ENCODE measurements at places on chromosomes 12 and 14.

- no peak for DNase-seq
These were observed 1.4 kb upstream of the FBXL14 start for GRCh38 chr12:1595690-1596347.

- no peak for DNase-seq
These were observed 33.7 kb upstream of the CCNT1 start for GRCh38 chr12:48750215-48750614.

DNA sequence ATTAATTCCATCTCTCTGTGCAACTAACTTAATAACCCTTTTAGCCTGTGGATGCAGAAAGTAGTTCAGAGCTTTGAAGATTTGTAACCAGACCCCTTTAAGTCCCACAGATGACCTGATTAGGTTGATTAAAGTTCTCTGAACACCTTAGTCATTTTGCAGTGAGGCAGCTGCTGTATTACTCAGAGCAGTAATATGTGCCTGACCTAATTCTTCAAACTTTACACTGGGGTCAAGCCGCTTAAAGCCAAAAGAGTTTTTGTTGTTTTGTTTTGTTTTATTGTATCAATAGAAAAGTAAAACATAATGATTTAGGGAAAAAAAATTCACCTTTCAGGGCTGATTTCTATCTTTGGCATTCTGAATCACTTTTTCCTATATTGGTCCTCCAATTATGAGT, 78.6 kb upstream of the PLEKHG7 start:
- no peak for DNase-seq

DNA sequence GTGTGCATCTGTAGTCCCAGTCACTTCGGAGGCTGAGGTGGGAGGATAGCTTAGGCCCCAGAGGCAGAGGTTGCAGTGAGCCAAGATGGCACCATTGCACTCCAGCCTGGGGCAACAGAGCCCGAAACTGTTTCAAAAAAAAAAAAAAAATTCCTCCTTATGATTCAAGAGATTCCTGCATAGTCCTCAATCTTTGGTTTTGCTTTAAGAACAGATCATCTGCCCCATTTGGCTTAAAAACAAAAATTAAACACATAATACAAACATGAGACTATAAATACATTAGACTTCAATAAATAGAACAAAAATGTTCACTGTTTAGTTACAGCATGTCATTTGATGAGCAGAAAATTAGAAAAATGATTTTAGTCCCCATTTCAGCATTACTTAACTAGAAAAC, 131.2 kb downstream of the PAWR start:
- no peak for DNase-seq

DNA sequence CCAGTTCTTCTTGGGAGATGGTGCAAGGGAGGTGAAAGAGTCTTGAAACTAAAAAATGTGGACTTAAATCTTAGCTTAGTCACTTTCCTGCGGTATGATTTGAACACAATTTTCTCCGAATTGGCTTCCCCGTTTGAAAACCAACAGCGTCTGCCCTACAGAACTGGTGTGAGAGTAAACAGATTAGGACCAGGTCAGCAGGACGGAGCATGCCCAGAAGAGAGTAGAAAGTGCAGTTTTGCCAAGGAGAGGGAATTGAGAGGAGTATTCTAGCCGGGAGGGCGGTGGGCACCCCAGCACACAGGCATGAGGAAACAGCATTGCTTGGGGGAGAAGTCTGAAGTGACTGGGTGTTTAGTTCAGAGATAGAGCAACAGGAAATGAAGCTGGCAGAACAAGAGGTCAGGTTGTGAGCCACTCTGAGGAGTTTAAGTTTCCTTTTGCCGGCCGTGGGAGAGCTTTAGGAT, 927.1 kb downstream of the VRK1 start:
- DNase-seq, result no peak

DNA sequence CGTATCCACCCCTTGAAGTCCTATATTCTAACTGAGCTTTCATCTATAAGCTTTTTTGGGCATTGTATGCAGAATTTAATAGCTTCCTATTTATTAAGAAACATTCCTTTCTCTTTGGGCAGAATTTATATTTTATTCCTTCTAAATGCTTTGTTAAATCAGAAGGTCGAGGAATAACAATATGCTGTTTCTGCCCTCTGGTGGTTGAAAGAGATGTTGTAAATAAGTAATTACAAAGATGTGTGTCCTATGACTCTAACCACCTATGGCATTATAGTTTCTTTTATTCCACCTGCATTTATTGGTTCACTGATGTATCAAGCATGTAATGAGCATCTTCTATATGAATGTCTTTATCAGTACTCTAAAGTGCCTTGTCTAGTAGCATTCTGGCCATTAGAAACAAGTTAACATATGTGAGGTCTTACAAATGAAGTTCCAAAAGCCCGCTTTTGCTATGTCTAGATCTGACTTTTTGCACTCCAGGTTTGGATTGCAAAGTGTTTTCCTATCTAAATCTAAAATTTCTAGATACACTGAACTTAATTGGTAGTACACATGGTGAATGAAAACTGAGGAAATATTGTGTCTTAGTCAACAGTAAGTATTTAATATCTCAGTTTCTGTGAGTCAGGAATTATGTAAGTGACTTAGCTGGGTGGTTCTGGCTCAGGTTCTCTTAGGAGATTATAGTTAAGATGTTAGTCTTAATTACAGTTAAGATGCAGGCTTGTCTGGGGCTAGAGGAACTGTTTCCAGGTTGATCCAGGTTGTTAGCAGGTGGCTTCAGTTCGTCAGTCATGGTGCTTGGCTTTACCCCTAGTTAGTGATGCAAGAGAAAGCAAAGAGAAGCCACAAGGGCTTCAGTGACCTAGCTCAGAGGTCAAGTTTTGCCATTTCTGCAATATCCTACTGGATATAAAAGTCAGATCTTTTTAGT, 57.5 kb downstream of the PLEKHA5 start:
- DNase-seq, result no peak

DNA sequence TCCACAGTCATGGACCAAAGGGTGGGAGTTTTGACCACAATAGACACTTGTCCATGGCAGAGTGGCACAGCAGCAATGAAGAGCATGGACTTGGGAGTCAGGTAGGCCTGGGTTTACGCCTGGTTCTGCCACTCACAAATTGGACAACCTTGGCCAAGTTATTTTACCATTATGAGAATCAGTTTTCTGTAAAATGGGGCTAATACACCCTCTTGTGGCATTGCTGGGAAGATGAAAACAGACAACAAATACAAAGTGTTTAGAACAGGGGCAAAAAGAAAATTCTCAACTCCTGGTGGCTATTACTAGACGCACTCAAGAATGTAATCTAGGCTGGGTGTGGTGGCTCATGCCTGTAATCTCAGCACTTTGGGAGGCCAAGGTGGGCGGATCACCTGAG, 2.6 kb downstream of the C12orf43 start:
- DNase-seq, result no peak

DNA sequence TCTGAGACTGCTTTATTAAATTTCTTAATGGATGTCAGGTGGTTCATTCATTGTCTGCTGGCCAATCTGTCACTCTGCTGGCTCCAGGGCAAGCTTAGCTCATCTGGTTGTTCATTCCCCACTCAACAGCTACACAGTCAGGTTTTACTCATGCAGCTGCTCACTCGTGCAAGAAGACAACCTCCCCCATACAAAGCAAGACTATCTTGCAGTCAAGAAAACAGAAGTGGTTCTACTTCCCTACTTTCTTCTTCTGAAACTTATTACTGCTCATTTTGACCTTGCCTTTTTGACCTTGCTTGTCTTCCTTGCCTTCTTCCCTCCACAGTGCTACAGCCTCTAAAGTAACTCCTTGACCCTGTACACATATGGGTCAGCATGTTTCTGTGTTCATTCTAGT, 277.9 kb downstream of the SSPN start:
- DNase-seq, result no peak

DNA sequence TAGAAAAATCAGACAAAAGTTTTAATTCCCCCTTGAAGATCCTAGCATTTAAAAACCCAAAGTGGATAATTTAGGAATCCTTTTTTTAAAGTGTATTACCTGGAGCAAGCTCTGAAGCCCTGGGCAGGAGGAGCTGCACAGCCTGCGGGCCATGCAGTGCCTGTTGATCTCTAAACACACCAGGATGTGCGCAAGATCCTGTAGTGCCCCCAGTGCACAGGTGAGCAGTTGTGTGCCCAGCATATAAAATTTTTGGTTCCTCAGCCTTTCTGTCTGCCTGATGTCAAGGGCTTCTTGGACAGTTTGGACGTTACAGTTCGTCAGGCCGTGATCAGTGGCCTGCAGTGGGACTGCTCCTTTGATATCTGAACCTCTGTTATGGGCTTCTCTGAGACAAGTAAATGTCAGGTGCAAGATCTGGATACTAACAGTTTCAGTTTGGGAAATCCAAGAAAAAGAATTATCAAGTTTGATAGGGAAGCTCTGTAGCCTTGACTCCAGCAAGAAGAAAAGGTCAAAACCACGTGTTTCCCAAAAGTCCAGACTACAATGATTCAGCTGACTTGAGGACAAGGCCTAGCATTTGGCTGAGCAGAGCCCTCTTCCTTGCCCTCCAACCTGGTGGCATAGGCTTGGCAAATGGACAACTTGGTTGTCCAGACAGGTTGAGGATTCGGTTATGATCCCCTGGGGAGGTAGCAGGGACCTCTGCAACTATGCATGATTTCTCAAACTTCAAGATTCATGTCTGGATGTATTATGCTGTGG, 1.0 kb downstream of the ATXN7L3B start:
- no peak for DNase-seq

DNA sequence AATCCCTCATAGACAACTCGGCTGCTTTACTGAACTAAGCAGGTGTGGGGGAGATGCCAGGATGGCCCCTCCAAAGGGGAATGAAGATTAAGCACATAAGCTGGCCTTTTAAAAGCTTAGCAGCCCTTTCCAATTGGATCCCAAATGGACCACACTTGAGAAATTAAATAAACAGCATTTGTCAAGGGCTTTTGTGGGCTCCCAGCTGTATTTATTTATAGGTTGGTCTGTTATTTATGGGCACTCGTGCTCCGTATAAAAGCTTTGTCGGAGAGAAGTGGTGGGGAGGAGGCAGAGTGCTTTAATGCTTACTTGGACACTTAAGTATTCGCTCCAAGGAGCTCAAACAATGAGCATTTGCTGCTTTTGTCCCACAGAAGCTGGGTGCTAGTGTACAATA, 580.2 kb downstream of the MED13L start:
- peak; percentile 85 for DNase-seq

GRCh38 chr12:76220980-76221379, 127.2 kb downstream of the BBS10 start:
- DNase-seq, result no peak
